CD4-positive, alpha-beta T cell (primary cell): ENCODE measurements at places on chromosomes 1 and 21.
A peak's percentile ranks its signal among the peaks of the same experiment; 100 is the strongest.

GRCh38 chr1:70112838-70113237, 92.5 kb downstream of the LRRC40 start:
- DNase-seq: no peak

DNA sequence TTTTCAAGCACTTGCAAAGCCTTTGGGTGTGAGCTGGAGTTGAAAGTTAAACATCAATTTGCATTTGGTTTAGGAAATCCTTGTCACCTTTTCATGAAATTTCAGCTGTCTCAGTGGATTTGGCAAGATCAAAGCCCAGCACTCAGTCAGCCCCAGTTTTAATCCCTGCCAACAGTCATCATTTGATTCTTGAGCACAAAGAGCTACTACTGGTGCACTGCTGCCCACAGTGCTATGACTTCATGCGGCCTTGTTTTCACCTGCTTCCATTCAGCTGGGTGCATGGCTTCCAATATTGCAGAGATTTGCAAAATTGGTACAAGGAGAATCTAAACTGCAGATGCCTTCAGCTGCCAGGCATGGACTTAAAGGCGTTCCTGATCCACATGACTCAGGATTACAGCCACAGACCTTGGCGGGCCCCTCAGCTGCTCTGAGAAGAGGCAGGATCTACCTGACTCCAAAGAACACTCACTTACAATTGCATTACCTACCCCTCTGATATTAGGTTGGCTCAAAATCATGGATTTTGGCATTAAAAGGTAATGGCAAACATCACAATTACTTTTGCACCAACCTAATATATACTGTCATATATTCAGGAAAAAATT, 259.1 kb downstream of the DSCAM start:
- no peak for DNase-seq

- no peak for DNase-seq
These were observed 499.2 kb downstream of the OMA1 start for GRCh38 chr1:58047265-58047858.

DNA sequence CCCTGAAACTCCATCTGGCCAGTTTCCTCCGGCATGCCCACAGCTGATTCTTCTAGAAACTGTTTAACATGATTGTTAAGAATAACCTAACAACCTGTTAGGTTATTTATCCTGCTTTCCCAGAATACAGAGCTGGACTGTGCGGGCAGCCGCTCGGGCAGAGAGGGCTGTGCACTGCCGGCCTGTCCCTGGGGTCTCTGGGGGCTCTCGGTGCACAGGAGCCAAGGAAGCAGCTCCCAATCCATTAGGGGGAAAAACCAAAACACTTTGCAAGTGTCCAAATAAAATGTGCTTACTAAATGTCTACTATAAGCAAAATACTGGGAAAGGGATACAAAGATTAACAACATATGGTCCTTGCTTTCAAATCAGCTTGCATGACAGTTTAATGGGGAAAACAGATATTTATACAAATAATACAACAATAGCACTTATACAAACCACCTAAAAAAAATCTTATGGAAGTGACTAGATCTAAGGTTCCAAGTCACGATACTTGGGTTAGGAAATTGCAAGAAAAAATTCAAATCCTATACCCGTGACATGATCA, 50.7 kb downstream of the HLCS start:
- DNase-seq: no peak

GRCh38 chr21:33847588-33848248, 67.9 kb downstream of the ATP5PO start:
- no peak for DNase-seq

- DNase-seq: no peak
These were observed 196.4 kb downstream of the CLEC20A start for GRCh38 chr1:178300352-178300699.

DNA sequence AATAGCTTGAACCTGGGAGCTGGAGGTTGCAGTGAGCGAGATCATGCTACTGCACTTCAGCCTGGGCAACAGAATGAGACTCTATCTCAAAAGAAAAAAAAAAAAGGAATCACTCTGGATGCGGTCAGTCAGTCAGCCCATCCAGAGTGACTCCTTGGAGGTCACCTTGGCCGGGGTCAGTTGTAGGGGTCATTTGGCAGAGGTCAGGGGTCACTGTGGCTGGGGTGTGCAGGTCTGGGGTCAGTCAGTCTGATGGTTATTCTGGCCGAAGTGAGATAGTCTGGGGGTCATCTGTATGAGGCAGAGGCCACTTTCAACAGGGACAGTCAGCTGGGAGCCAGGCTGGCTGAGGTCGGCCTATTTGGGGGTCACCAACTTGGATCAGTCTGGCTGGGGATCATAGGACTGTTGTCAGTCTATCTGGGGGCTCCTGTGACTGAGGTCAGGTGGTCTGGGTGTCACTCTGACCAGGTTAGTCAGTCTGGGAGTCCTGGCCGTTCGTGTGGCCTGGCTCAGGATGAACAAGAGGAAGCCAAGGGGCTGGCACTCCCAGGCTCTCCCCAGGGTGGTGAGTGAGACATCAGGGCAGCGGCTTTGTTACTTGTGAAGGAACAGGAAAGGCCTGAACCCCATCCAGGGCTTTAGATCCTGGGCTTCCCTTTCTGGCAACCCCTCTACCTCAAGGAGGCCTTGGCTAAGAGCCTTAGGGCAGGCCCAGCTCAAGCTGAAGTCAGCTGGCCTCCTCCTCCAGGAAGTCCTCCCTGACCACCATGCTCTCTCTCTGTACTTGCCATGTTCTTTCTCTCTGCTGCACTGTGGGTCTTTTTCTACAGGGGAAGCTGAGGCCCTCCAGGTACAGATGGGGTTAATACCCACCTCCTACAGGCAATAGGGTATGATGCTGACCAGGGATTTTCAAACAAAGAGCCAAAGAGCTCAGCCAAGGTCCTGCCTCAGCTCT, 15.1 kb downstream of the PTPRU start:
- DNase-seq: no peak

DNA sequence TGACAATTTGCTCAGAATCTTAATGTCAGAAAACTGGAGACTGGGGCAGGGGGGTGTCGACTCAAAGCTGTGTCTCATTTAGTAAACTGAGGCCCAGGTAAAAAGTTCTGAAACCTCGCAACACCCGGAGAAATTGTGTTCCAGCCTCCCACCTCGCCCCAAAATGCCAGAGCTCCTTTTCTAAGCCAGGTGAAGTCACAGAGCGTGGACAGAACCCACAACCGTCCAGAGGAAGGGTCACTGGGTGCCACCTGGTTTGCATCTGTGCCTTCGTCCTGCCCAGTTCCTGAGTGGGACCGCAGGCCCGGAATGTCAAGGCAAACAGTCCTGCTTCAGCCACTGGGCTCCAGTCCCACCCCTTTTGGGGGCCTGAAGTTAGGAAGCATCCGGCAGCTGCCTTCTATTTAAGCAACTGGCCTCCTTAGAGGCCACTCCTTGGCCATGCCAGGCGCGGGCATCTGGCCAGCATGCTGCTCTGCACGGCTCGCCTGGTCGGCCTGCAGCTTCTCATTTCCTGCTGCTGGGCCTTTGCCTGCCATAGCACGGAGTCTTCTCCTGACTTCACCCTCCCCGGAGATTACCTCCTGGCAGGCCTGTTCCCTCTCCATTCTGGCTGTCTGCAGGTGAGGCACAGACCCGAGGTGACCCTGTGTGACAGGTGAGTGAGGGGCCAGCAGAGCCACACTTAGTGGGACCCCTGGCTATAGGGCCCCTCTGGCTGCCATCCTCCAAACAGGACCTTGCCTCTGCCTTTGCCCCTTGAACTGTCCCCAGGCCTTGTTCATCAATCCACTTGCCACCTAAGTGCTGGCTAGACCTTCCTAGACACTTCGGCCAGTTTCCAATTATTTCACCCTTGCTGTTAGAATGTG, at the start of gene TAS1R1:
TSS of gene TAS1R1 (plus strand) at position 401 of the 872 bp plus-strand sequence. CDS start at position 468, 67 bp downstream.
- DNase-seq: no peak

- no peak for DNase-seq
These were observed 32.4 kb downstream of the SLC9C2 start for GRCh38 chr1:173570370-173571007.

DNA sequence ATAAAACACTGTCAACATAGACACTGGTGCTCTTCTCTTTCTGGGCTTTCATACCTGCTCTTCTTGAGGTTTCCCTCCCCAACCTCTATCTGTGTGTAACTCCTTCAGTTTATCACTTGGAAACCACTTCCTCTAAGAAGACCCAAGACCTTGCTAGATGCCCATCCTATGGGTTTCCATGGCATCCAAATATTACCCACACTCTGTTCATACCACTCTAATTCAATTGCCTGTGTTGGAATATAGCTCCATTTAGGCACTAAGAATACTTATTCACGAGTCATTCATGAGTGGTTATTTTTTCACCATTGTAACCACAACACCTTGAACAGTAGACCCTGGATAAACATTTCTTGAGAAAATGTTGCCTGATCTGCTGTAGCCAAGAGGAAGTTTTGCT, 231.1 kb upstream of the SGIP1 start:
- DNase-seq: no peak

DNA sequence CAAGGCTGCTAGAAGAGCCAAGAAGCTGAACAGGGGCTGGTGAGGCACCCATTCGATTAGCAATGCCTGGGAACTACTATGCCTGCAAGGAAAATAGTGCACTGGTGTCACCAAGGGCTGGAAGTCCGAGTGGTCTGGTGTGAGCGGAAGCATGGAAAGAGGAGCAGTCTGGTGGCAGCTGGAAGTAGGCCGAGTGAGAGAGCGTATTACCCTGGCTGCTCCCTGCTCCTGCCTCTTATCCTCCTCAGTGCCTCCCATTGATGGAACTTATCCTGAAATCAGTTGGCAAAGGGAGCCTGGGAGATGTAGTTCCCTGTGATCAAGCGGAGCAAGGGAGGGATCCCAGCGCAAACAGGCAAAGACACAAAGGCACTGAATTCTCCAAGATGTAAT, 9.6 kb downstream of the SMAP2 start:
- DNase-seq: no peak

DNA sequence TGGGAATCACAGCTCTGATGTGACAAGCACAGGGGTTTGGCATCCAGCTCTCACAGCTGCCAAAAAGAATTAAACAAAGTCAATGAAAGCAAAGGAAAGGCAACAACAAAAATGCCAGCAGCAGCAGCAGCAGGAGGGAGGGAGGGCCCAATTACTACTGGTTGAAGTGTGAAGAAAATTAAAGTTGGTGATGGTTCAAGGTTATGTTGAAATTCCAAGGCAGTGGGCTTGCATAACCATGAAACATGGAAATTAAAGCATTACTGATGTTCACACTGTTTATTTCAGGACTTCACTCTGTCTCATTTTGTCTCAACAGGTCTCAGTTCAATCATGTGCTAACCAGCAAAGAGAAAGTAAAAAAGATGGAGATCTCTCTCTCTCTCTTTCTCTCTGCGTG, 220.3 kb upstream of the LYPLAL1 start:
- DNase-seq: no peak

GRCh38 chr21:28539623-28539988, 453.1 kb downstream of the LTN1 start:
- no peak for DNase-seq

GRCh38 chr1:147717051-147717705, 43.2 kb downstream of the GJA5 start:
- DNase-seq: peak; percentile 60

GRCh38 chr1:227654431-227654830, 80.7 kb downstream of the JMJD4 start:
- DNase-seq: no peak

DNA sequence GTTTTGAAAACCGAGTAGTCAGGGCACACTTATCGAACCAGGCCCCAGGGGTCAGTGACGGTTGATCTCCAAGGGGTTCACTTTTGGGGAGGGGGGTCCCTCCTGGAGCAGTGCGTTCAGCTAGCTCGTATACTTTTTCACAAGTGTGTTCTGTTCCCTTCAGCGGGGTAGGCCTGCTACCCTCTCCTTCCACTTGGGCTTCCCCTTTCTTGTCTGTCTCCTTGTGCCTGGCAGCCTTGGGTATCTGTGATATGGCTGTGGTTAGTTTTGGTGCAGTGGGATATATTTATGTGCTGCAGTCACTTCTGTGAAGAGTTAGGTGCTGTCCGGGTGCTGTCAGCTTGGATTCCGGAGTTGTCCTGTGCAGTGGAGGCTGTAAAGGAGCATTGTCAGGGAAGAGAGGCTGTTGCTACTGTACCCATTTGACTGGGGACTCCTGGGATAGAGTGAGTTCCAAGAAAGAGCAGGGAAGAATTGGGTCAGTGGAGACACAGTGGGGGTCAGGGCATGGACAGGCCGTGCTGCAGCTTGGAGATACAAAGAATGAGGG, 29.7 kb downstream of the ADARB1 start:
- DNase-seq: no peak

DNA sequence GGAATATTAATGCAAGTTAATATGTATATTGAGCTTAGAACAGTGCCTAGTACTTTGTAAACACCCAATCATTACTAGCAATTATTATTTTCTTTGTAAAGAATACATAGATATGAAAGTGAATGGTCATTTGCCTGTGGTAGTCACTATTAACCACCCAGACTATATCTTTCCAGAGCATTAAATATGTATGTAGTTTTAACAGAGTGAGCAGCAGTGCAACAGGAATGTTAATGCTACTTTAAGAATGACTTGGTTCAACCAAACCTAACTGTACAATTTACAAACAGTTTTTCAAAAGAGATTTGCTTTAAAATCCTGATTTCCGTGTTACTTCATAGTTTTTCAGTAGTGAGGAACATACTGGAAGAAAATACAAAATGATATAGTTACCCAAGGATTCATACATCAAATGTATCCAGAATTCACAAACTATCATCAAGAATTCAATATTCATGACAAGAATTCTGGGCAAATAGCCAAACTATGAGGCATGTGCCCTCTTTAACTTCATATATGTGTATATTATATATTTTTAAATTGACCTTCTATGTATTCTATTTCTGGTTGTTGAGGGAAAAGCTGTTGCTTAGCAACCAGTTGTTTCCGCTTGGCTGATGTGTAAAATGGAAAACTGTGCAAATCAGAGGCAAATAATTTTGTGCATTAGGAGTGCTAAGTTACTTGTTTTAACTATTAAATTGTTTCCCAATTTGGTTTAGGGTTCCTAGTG, 34.9 kb upstream of the IVNS1ABP start:
- no peak for DNase-seq

- no peak for DNase-seq
These were observed 69.3 kb upstream of the WARS2 start for GRCh38 chr1:119209596-119210295.

- no peak for DNase-seq
These were observed 39.3 kb upstream of the CSF3R start for GRCh38 chr1:36522021-36522420.

- DNase-seq: no peak
These were observed 101.7 kb downstream of the KIF26B start for GRCh38 chr1:245256528-245256927.

GRCh38 chr21:45513003-45513717, 29.1 kb downstream of the SLC19A1 start:
- no peak for DNase-seq

DNA sequence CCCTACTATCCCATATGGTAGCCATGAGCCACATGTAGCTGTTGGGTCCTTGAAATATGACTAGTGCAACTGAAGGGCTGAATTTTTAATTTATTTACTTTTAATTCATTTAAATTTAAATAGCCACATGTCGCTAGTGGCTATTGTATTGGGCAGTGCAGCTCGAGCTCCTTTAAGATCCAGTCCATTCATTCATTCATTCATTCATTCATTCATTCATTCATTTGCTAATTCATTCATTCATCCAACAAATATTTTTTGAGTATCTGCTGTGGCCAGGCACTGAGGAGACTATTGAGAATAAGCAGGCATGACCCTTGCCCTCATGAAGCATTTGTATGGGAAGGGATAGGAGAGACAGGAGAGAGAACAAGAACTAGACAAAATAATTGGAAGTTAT, 29.5 kb upstream of the ACOT11 start:
- no peak for DNase-seq

GRCh38 chr1:40998668-40999067, 19.2 kb downstream of the CTPS1 start:
- DNase-seq: no peak

GRCh38 chr1:27400082-27400962, 7.9 kb downstream of the GPR3 start:
- no peak for DNase-seq
